Effector CD8-positive, alpha-beta T cell (primary cell): ENCODE measurements at places on chromosomes 12 and 14.

DNA sequence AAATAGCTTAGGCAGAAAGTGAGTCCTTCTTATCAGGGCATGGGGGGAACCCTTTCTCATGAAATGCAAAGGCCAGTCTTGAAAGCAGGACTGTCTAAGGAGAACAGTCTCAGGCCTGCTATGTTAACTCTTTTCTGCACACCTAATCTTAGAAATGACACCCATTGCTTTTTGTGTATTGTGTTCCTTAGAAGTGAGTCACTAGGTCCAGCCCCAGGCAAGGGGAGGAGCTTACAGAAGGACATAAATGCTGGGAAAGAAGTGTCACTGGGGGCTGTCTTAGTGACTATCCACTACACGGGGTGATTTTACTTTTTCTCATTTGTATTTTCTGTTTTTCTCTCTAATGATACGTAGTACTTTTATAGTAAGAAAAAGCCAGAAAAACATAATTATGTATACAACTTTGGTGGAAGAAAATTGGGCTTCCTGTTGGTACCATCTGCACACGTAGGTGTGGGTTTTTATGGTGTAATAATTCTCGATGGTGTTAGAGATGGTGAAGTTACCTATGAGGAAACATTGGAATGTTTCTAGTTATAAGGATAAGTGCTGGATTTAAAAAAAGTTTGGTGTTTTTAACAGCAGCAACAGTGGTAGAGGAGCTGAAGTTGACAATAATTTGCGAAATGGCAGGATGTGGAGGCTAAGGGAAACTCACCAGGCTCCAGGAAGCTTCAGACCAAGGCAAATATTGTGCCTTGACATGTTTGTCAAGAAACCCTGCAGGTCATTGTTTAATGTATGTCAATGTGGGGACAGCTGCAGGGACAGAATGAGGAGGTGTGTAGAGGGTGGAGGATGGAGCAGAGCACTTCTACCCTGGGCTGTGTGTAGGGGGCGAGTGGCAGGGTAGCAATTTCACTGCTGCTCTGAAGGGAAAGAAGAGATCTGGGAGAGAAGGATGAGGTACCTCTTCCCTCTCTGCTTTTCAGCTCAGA lies 214.9 kb downstream of the KTN1 start:
- DNase-seq: no peak

- DNase-seq: no peak
These were observed 51.0 kb downstream of the YEATS4 start for GRCh38 chr12:69410571-69410970.

- no peak for DNase-seq
These were observed 5.1 kb upstream of the HOXC4 start for GRCh38 chr12:54048406-54049093.

- DNase-seq: no peak
These were observed 57.0 kb downstream of the ZNF664 start for GRCh38 chr12:124030008-124030407.

- DNase-seq: no peak
These were observed 204.1 kb downstream of the CACNA1C start for GRCh38 chr12:2256915-2257314.

GRCh38 chr14:96297000-96297399 lies 41.0 kb downstream of the BDKRB1 start:
- DNase-seq: no peak

GRCh38 chr14:24051176-24051788 lies 527 bp upstream of the CARMIL3 start:
- no peak for DNase-seq

DNA sequence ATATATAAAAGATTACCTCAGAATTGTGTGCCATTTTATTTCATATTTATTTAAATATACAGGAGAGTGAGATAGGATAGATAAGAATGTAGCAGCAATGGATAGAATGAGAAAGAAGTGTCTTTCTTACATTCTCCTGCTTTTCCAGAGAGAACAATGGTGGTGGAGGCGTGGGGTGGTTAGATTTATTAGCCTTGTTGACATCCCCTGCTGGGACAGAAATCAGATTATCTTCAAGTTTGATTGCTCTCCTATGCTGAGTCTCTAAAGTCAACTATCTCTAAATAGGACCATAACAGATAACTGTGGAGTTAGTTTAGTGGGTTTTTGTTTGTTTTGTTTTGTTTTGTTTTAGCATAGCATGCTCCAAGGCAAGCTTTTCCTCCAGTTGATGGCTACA lies 397.6 kb downstream of the LRFN5 start:
- no peak for DNase-seq

DNA sequence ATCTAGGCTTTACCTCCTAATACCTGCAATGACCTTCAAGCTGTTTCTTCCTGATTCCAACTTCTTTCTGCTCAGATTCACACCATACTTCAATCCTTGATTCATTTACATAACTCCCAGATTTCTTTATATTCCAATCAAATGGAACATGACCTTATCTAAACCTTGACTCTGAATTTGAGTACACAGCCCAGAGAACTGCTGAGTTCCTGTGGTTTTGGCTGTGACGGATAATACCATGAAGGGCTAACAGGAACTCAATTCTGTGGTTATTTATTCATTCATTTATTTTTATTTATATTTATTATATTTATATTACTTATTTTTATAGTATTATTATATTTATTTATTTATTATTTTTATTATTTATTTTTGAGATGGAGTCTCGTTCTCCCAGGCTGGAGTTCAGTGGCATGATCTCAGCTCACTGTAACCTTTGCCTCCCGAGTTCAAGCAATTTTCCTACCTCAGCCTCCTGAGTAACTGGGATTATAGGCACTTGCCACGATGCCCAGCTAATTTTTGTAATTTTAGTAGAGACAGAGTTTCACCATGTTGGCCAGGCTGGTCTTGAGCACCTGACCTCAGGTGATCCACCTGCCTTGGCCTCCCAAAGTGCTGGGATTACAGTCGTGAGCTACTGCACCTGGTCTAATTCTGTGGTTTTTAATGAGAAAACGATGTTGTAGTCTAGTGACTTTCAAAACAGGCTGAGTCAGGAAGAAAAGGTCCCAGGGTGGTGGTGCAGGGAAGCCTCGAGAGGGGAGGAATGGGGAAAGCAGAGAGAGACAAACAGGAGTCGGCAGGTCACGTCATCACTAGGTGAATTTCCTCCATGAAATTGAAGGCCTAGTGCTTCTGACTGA lies 11.7 kb downstream of the APOLD1 start:
- no peak for DNase-seq

DNA sequence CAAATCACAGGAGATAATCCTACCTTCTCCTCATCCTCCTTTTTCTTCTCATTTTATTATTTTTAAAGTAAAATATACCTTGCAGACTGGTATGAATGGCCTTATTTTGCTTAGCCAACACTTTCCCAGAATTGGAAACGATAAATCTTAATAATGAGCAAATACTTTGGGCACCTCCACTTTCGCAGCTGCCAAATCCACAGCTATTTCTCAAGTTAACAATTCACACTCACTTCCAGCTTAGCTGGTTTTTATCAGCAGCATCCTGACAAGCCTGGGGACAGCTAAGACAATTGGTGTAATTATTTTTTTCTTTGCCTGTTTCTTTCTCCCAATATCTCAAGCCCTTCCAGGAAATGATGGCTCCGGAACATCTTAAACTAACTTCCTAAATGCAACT lies 867.5 kb upstream of the TMEM132C start:
- DNase-seq: no peak

DNA sequence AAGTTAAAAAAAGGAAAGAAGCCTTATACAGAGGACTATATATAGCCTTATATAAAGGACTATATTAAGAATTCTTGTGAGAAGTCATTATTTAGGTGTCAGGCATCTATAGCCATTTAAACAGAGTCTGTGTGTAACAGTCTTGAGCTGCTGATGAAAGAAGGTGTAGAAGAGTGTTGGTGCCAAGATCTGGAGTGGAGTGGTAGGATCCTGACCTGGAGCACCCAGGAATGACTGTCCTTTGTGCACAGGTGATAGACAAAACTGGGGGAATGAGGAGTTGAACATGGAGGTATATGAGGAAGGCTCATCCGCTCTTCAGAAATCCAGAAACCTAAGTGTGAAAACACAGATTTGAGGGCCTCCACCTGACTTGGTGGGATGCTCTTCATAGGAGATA lies 747.3 kb downstream of the NRXN3 start:
- no peak for DNase-seq

- DNase-seq: no peak
These were observed 75.2 kb downstream of the FIGNL2 start for GRCh38 chr12:51773145-51773869.

DNA sequence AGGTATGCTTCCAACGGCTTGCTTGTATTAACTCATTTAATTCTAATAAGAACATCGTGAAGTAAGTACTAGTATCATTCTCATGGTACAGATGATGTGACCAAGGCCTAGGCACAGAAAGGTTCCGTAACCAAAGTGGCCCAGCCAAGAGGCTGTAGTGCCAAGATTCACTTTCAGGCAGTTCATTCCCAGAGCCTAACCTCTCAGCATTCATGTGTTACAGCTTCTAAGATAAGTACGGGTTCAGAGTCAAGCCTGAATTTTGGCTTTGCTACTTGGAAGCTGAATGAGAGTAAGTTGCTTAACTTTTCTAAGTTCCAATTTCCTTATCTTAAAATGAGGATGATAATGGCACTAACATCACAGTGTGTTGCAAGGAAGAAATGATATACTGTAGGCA lies 379.9 kb downstream of the AEBP2 start:
- no peak for DNase-seq

DNA sequence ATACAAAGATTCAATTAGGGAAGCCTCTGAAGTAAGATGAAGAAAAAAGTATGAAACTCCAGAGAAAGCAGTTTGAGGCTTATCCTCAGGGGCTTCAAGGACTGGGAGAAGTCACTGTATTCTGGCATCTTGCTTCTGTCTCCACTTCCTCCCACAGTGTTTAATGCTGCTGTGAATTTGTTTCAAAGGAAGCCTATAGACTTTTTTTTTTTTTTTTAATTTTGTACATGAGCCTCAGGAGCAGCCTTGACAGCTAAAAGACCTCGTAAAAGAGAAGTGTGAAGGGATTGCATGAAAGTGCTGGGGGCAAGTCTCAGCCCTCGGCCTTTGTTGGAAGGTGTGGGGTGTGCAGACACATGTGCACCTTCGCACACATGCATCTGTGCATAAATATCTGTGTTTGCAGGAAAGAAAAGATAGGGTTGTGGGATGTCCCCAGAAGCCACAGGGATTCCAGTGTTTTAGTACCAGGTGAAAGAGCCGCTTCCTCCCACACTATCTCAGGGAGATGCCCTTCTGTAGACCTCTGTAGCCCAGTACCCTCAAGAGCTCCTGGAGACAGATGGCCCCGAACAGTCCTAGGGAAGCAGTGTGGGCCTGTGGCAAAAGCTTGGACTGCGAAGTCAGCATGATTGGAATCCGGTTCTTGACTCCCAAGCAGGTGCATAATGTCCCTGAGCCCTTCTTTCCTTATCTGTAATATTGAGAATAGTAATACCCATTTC lies 193.5 kb upstream of the BCL2L14 start:
- DNase-seq: no peak

- DNase-seq: no peak
These were observed 32.8 kb downstream of the CCER1 start for GRCh38 chr12:90922145-90922627.

DNA sequence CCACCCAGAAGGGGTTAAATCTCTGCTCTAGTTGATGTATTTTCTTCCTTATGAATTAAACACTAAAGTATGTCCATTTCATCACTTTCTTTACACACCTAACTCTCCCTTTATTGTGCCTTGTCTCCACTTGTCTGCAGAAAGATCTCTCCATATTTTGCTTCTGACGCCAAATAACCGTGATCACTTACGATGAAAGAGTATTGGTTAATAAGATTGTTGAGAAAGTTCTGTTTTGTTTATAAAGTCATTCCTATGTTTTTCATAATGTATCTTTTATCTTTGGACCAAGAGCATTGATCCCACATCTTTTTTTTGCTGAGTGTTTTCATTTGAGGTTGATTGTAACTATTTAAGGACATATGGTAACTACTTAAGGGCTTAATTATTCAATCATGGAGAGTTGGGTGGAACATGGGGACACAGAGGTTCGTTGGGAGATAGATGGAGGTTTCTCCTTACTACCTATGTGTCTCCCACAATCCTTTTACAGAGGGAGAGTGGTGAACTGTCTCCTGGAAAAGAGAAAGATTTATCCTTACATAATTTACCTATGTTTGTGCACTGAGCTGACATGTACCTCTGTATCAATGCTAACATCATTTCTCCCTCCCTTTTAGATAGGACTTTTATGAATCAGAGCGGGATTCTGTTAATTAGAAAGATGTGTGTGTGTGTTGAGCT lies 120.7 kb upstream of the SLC38A2 start:
- DNase-seq: no peak

GRCh38 chr12:65634626-65635331 lies 189.5 kb upstream of the HMGA2 start:
- DNase-seq: no peak

GRCh38 chr12:9156119-9156518 lies 40.4 kb upstream of the A2M start:
- no peak for DNase-seq

DNA sequence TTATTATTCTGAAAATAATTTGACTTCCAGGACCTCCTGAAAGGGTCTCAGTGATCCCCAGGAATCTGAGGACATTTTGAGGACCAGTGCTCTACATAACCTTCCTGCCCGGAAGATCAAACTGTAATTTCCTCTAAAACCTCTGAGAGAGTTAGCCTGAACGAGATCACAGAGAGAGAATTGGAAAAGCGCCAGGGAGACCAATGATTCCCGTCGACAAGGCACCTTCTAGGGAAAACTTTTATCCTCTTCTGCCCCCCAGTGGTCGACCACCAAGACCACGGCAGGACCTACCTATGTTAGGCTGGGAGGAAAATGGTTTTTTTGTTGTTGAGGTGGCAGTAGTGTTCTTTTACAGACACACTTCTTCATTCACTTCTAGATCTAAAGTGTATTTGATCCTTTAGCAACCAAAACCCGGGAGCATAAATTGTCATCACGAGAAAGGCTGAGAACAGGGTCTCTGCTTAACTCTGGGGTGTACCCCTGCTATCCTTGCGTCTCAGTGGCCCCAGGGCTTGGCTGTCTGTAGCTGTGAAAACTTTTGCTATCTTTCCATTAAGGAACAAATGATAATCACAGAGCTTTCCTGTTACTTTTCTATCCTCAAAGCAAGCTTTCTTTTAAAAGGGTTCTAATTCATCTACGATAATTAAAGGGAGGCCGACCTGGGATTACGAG lies 62.9 kb upstream of the NID2 start:
- DNase-seq: peak; percentile 16

DNA sequence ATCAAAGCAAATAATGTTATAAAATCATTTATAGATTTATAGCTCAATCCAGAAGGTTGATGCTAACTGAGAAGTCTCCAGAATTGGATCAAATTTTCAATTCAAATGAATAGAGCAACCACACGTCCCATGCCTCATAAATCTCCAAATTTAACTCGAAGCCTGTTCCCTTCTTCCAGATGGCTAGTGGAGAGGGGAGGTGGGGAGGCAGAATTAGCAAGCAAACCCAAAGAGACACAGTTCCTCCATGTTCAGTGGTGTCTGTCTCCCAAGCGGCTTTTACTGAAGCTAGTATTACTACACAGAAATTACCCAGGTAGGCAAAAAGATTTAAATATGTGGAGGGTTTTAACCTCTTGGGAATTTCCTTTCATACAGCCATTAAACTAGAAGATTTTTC lies 65.8 kb downstream of the DUSP6 start:
- DNase-seq: no peak

- DNase-seq: no peak
These were observed 59.3 kb downstream of the HEATR5A start for GRCh38 chr14:31360919-31361662.

GRCh38 chr12:103735291-103735690 lies 105.7 kb downstream of the NT5DC3 start:
- no peak for DNase-seq

- no peak for DNase-seq
These were observed 40.5 kb downstream of the DLK1 start for GRCh38 chr14:100767003-100767787.
